Stimulated activated CD8-positive, alpha-beta memory T cell treated with anti-CD3 and anti-CD28 coated beads, Interleukin-7, amount 100 ng/mL, for 24 hours (primary cell): ENCODE measurements at places on chromosomes 16 and 17.

DNA sequence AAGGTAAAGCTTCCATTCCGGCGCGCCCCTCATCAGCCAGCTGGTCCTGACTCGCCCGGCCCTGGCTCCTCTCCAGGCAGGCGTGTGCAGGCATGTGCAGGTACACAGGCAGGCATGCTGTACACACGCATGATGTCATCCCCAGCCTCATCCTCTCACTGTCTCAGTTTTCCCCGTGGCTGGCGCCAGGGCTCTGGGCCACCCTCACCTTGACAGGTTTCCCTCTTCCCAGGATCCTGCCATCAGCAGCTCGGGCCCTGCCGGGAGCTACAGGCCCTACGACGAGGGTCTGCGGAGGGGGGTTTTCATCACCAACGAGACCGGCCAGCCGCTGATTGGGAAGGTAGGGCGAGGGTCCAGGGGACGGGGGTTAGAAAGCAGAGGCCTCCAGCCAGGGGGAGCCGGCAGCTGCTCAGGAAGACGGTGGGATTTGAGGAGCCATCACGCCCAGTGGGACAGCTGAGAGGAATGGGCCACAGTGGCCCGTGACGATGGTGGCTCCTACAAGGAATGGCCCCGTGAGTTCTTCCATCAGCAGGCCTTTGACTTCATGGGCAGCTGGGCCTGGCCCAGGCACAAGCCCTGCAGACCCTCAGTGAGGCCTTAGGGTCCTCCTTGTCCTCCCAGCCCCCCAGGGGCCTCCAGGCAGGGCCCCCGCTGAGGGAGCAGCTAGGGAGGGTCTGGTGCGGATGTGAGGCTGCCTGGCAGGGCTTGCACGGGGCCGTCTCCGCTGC, 8.5 kb downstream of the GAA start:
- no peak for DNase-seq

DNA sequence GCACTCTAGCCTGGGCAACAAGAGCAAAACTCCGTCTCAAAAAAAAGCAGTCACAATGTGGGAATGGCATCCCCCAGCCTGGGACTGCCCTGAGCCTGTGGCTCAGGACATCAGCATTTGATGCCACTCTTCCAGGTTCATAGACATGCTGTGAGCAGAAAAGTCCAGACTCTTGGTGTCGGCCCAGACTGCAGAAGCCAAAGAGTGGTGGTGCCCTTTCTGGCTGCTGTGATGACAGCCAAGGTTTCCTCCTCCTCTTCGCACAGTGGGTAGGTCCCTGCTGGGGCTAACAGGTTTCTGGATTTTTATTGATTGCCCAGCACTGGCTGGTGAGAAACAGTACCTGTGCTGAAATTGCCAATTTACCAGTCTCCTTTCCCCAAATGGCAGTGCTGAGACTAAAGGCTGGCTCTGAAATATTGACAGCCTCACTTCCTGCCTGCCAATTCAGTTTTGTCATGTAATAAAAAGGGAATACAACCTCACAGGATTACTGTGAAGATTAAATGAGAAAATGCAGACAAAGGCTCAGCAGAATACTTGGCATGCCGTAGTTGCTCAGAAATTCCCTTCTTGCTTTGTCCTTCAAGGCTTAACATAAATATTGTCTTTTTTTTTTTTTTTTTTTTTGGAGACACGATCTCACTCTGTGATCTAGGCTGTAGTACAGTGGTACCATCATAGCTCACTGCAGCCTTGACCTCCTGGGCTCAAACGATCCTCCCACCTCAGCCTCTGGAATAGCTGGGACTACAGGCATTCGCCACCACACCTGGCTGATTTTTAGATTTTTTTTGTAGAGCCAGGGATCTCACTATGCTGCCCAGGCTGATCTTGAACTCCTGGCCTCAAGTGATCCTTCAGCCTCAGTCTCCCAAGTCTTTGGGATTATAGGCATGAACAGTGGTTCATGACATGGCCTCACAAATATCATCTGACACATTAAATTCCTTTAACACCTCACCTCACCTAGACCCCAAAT, 15.5 kb upstream of the UBE2G1 start:
- no peak for DNase-seq

DNA sequence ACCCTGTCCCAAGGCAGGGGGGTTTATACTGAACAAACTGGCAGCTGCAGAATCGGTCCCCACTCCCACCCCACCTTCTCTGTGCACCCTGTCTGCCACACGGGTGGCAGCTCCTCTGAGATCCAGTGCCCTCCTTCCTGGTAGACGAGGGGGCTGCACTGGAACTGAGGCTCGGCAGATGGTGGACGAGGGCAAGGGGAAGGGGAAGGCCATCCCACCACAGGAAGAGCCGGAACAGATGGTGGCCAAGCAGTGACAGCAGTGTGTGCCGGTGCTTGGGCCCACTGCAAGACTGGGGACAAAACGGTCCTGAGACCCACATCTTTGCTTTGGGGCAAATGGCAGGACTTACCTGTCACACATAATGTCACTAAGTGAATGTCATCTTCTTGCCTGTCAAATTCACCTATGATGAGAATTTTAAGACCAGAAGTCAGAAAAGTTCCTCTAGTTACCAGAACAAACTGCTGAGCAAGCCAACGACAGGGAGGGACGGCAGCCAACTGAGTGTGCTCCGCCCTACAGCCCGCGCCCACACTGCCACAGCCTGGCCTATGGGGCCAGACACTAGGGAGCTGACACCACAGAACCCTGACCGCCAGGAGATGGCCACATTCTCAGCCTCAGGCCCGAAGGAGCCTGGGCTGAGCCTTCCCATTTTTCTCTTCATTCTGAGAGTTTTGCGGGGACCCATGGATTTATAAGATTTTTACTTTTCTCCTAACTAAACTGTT, 14.4 kb downstream of the NTAN1 start:
- no peak for DNase-seq

DNA sequence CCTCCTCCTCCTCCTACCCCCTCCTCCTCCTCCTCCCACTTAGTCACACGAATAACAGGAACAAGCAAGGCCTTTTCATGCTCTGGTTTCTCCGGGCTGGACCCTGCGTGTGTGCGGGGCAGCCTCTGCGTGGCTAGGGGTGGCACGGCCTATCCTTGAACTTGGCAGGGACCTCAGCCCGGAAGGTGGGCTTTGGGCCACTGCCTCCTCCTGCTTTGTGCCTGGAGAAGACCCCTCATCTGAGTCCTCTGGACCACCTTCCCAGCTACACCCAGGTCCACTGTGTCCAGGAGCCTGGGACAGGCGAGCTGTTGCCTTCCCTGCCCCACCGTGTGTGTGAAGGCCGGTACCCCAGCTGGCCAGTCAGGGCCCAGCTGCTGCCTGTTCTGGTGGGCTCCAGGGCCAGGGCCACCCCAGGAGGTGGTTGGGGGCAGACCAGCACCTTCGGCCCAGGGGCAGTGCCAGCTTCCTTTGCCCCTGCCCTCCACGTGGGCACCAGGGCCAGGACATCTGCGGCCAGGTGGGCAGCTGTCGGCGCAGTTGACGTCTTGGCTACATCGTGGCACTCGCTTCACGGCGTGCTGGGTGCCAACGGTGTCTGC, 35.4 kb downstream of the GINS2 start:
- no peak for DNase-seq

GRCh38 chr16:71574702-71575101, 2.2 kb downstream of the TAT start:
- DNase-seq = no peak

- peak; percentile 2 for DNase-seq
These were observed 188.6 kb upstream of the PSMD7 start for GRCh38 chr16:74107795-74108610.

GRCh38 chr16:54928411-54929089, 2.1 kb upstream of the IRX5 start:
- DNase-seq = no peak

GRCh38 chr16:89330177-89330856, 112.8 kb downstream of the ZNF778 start:
- DNase-seq = no peak

- DNase-seq = no peak
These were observed 482.8 kb downstream of the CDH13 start for GRCh38 chr16:83109490-83110125.

- no peak for DNase-seq
These were observed 119.8 kb upstream of the SEC14L1 start for GRCh38 chr17:77020973-77021372.

DNA sequence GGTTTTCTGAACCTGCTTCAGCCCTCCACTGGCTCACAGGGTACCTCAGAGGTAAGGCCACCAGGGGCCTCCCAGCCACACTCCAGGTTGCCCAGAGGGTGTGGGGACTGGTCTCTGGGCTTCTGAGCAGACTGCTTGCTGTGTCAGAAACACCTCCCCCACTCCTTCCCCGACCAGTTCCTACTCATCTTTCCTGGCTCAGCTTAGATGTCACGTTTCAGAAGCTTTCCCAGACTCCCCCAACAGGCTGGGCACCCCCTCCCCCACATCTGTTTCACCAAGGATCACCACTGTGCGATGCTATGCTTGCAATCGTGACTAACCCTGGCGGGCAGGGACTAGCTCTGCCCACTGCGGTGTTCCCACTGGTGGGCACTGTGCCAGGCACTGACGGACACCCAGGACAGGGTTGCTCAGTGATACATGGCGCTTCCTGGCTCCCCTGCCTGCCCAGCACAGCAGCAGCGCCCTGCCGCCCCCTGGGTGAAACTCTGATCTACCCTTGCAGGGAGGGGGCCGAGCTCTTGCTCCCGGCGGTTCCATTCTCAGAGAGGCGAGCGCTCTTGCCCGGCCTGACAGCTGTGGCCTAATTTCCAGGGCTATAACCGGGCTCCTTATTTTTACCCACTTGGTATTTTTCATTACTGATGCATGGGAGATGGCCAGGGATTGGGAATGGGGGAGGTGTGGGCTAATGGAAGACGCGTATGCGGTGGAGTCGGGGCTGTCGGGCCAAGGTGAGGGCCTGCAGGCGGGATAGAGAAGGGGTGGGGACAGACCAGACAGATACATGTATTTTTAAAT, 29.4 kb upstream of the MTSS2 start:
- DNase-seq = no peak

DNA sequence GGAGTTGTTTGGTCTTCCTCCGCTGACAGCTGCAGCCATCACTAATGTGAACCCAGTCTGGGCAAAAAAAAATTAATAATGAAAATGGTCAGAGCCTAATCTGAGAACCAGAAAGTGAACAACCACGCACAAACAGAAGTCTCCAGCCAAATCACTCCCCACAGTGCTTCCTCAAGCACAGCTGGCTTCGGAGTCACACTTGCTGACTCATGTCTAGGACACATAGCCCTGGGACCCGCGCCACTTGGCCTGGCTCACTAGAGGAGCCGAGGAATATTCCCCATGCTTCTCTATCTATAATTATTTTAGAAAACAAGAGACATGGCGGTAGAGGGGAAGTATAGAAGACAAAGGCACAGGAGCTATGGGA, 109.1 kb downstream of the ZFHX3 start:
- no peak for DNase-seq

- peak; percentile 56 for DNase-seq
These were observed 4.9 kb downstream of the MAP3K14 start for GRCh38 chr17:45311760-45312476.

- no peak for DNase-seq
These were observed 28.5 kb downstream of the SYCE1L start for GRCh38 chr16:77227745-77228144.

DNA sequence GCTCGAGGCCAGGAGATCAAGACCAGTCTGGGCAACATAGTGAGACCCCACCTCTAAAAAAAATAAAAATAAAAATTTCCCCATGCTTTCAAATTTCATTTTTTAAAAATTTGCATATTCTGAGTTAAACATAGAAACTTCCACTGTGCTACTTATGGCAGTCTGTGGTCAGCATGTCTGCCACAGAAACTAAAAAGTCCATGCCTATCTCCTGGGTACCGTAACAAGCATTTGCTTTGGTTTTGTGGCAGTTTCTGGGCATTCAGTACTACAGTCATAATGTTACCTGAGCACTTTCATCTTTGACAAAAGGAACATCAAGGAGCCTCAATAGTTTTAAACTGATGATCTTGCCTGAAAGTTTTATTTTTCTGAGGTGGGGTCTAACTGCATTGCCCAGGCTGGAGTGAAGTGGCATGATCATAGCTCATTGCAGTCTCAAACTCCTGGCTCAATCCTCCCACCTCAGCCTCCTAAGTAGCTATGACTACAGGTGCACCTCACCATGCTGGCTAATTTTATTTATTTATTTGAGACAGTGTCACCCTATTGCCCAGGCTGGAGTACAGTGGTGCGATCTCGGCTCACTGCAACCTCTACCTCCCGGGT, 13.2 kb upstream of the ITGA2B start:
- no peak for DNase-seq

DNA sequence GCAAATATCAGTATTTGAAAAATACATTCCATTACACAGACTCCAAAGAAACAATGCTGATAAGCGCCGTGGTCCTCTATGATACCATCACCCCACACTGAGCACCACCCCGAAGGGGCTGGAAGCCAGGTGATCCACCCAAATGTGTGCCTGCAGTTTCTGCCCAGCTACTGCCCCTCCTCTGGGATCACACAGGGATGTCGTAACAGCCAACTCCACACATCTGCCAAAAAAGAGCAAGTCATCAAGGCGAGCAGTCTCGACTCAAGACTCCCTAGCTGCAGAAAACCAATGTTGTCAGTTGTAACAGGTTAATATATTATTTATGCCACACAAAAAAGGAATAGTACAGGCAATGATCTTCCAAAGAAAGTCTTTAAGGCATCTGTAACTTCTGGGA, 21.0 kb downstream of the CYB5D2 start:
- DNase-seq = no peak

DNA sequence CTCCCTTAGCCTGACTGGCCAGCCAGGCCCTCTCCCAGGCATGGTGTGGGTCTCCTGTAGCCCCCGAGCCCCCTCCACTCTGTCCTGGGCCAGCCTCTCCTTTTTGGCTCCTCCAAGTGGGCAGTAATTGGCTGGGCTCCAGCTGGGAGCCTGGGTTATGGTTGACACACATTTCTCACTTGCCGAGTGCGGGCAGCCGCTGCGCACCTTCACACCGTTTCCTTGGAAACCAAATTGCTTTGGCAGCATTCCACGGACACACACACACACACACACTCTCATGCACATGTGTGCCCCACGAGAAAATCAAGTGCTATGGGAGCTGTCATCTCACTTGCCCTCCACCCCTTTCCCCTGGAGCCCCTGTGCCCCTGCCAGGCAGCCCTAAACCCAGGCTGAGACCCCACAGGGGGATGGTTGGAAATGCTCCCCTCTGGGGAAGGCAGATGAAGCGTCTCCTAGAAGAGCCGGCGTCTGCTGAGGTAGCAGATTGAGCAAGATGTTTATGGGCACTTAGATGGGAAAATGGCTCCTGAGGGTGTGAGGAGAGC, 402.7 kb upstream of the TNRC6C start:
- no peak for DNase-seq

DNA sequence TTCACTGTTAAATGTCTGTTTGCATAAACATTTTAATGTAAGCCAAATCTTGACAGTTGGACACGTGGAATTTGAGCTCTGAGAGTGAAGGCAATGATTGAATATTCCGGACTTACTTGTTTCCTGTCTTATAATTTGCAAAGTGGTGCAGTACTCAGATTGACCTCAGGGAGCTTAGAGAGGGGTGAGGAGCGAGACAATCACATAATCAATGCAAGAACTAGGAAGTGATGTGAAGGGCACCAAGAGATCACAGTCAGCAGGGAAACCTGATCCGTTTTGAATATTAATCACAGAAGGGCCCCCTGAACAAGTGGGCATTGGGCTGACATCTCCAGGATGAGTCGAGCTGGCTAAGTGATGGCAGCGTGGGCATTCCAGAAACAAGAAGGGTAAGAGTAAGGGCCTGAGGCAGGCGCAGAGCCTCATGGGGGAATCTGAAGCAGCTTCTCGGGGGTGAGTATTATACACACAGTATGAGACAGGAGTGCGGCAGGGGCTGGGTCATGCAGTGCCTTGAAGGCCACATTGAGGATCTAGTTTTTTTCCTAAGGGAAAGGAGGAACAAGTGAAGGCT, 26.1 kb downstream of the TEX2 start:
- no peak for DNase-seq

GRCh38 chr16:68366062-68366461, 55.2 kb downstream of the PRMT7 start:
- DNase-seq = no peak

GRCh38 chr17:81173052-81173761, 7.2 kb upstream of the AATK start:
- no peak for DNase-seq
